Stimulated activated CD4-positive, alpha-beta T cell treated with anti-CD3 and anti-CD28 coated beads, Interleukin-1b, Interleukin-23, amount 100 ng/mL, for 24 hours (primary cell): ENCODE measurements at places on chromosomes 5 and 9.

DNA sequence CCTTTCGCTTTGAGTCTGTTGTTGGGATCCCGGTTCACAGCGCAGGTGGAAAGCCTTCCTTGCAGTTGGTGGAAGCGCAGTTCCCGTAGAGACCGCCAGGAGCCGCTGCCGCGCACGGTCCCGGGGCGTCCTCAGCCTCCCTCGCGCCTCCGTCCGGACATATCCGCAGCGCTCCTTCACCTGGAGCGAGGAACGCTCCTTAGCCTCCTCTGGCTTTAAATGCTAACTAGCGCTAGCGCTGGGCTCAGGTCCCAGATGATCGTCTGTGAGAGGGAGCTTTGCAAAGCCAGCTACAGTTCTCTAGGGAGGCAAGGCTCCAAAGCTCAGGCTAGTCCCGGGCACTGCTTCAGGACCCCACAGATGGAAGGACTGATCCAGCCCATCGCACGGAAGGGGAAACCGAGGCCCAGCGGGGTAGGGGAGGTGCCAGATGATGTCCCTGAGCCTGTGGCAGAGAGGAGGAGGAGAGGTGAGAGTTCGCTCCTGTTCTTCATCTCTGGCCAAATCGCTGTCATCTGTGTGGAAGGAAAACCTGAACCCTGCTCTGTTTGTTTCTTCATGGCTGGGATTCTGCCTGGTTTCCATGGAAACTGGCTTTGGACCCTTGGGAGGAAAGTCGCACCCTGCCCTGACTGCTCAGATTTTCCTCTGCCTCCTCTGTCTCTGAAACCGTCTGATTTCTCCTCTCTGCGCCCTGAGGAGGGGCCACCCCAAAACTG lies 31.4 kb downstream of the COL15A1 start:
- DNase-seq, result peak; percentile 78

GRCh38 chr9:73548201-73548600 lies 396.5 kb downstream of the ANXA1 start:
- DNase-seq, result no peak

DNA sequence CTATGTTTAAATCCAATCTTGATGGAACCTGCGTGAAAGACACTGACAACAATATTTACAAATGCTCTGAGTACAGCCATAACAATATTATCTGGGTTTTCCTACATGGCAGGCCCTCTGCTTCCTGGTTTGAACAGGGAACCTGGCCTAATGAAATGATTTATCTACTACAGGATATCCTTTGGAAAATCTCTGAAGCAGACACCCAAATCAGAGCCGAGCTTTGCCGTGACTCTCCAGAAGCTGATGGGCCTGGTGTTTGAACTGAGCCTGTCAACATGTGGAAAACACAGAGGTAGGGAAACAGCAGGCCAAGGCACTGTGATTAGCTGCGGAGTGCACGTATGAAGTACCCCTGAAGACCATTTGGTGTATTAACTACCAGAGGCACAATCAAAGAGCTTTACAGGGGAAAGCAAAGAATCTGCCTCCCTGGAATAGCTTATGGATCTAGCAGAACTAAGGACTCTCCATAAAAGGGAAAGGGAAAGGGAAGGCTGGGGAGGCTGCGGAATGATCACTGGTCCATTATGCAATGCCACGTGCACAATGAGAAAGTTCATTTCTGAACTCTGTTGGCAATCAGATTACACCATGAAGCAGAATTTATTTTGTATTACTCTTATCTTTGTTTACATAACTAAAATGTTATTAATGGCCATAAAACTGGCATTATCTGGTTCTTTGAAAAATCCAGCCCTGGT lies 321.9 kb downstream of the EBF1 start:
- no peak for DNase-seq

DNA sequence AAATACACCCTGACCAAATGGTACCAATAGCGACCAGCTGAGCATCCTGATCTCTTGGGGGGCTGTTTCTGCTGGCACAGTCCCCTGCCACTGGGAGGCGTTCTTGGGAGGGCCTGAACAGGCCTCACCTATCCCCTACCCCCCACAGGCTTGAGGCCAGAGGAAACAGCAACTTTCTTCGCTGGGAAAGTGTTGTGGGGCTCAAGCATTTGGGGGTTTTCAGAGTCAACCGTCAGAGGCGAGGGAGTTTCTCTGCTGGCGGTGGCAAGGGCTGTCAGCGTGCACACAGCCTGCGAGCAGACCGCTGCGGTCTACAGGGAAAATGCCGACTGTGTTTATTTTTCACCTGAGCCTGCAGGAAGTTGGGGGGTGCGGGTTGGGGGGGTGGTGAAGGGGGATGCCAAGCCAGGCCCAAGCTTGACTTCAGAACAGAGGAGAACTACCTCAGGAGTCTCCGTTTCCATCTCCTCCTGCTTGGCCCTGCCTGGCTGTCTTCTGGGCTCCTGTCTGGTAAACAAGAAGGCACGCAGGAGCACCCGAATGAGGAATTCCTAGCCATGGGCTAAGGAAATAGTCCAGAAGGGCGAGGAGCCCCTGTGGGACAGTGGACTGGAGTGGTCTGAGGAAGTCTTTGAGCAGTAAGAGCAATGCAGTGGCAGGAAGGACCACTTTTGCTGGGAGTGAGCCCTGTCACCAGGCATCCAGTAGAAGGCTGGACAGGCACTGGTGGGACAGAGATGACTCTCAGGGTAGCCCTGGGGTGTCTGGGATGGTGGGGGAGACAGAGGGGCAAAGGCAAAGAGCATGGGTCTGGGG lies 18.1 kb downstream of the TCF7 start:
- DNase-seq, result peak; percentile 57

GRCh38 chr5:146902471-146902870 lies 23.9 kb upstream of the PPP2R2B start:
- no peak for DNase-seq

DNA sequence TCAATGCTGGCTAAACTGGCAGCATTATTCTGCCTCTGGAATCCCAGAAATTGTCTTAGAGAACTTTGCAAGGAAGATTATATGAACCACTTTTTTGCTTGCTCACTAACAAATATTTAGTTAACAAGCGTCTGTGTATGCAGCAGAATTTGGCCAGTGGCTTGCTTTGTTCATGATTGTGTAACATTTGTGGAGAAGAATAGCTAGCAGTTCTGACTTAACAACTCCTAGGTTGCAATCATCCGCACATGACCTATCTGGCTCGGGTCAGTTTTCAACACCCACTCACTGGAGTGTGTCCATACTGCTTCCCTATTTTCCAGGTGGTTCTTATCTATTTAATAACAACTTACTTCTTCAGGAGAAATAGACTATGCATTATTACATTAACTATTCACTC lies 98.5 kb downstream of the SNX18 start:
- no peak for DNase-seq

DNA sequence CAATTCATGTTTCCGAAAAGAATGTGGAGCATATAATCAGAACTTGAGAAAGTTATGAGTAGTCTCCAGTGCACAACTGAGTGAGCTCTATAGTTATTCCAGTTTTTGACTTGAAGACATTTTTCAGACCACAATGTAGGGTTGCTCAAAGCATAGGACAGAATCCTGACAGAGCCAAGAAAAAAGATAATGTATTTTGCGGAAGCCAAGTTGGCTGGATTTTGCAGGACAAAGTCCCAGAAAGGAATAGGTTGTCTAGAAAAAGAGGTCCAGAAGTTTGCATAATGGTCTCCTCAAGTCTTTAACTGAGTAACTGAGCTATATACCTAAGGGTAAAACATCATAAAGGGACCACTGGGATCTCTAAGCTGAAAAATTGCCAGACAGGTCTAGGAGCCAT lies 1028.0 kb downstream of the TAF11L14 start:
- no peak for DNase-seq

DNA sequence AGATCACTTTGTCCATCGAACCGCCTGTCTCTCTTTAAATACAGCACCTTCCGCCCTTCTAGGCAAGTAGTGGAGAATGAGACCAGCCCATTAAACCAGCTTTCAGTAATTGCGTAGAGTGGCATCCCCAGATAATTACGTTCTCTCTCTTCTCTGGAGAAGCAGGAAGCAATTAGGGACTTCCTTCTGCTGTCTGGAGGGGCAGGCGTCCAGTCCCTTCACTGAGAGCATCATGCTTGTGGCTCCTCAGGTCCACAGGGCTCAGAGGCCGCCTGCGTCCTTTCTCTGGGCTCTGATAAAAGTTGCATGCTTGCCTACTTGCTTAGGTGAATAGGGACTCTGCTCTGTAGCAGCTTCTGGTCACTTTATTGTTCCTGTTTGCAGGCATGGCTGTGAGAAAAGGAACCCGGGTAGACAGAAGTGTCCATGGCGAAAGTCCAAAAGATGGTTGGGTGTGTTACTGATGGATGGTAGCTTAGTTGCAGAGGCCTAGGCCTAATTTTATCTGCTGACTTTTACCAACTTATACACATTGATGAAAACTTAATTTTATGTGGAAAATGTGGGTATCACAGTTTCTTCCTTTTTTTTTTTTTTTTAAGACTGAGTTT lies 299.1 kb upstream of the PANK3 start:
- no peak for DNase-seq

DNA sequence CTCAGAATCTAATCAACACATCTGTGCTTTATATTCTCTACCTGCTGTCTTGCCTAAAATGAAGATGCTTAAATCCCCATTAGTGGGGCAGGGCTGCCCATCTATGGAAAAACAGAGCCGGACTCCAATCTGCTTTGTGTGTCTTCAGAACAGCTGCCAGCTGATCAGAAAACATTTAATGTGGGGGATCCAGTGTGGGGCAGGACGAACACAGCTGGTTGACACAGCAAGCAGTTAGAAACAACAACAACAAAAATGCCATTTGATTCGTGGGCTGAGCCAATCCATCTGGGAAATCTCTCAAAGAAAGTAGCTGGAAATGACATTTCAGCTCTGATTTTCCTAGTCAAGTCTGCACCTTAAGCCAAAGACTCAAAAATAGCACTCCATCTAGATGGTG lies 99.8 kb downstream of the PPP2R2B start:
- no peak for DNase-seq

DNA sequence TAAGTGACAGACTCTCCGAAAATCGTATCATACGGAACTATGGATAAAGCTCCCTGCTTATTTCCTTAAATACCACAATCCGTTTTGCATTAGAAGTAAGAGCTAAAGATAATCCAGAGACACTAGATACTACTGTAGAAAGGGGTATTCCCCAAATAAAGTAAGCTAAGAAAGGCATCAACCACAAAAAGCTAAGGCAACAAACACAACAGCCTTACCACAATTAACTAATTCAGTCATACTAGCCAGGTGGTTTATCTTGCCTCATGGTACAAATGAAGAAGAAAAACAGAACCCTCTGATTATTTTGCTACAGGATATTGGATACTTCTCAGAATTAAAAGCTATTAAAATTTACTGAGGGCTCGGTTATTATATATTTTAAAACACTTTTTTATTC lies 14.1 kb downstream of the ERP44 start:
- no peak for DNase-seq

DNA sequence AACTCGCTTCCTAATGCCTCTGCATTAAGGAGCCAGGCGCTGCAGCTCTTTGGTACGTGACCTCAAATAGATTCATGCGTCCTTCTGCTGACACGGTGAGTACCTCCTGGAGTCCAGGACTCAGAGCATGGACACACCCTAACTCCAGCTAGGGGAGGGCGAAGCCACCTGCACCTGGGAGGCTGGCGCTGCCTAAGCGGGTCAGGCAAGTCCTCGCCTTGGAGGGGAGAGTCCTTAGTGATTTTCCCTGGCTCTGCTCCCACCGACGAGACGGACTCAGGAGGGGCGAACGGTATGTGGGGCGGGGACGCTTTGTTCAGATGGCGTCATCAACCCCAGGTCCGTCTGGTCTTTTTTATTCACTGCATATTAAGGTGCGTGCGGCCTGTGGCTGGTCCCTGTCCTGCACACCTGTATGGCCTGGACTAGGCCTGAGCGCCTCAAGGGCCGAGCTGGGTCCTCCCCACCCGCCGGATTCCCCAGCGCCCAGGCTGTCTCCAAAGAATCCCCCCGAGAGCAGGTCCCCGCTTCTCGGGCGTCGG lies 50.3 kb downstream of the NSUN2 start:
- DNase-seq, result no peak

- DNase-seq, result no peak
These were observed 310.2 kb downstream of the ADGRV1 start for GRCh38 chr5:90868799-90869198.

DNA sequence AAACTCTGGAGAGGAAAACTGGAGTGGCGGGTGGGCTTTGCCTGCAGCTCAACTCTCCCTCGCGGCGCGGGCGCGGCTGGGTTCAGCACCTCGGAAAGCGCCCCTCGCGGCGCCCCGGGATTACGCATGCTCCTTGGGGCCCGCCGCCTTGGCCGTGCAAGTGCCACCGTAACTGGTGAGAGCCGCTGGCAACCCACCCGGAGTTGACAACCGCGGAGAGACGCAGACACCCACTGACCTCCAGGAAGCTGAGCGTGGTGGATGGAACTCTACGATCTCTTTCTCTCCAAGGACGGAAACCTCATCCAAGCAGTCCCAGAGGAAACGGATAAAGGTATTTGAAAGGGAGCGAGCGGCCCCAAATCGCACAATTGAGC lies 194 bp upstream of the RXFP3 start:
- DNase-seq, result no peak

DNA sequence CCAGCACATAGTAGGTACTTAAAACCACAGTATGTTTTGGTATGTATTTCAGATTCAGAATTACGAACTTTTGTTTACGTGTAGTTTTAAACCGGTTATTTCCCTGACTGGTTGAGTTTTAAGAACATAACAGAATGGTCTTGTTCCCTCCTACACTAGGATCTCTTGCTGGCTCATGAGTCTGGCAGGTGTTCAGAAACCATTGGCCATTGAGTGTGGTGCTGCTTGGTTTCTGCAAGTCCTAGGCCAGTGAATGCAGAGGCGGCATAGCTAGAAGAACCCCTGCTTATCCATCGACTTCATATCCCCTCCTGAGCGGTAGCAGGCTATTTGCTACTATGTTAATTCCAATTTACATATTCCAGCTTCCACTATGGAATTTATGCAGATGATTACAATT lies 65.6 kb downstream of the GPR21 start:
- no peak for DNase-seq

- no peak for DNase-seq
These were observed at the start of gene TIFAB for GRCh38 chr5:135452321-135453030. Gene TIFAB, minus strand, starts transcription at chr5:135452351. Its CDS starts 2,412 bp downstream, at chr5:135449939.

GRCh38 chr9:104435059-104435458 lies 69.0 kb upstream of the OR13F1 start:
- DNase-seq, result no peak

DNA sequence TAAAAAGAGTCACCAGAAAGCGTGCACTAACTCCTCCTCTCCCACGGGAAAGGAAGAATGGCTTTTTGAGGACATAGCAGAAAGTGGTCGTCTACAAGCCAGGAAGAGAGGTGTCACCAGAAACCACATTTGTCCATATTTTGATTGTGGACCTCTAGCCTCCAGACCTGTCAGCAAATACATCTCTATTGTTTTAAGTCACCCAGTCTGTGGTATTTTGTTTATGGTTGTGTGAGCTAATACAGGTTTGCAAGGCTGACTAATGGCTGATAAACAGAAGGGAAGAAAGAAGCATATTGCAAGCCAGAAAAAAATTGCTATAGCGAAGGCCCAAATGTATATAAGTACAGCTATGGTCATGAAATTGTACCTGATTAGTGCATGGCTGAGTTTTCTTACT lies 21.4 kb downstream of the WDR70 start:
- DNase-seq, result no peak

DNA sequence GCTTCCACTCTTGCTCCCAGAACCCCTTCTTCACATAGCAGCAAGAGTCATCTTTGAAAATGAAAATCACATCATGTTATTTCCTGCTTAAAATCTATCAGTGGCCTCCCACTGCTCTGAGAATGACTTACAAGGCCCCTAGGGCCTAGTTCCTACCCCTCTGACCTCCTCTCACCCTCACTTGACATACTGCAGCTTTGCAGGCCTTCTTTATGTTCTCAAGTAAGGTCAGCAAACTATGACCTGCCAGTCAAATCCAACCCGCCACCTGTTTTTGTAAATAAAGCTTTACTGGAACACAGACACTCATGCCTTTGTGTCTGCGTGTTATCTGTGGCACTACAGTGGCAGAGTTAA lies 185.7 kb downstream of the NR3C1 start:
- no peak for DNase-seq
